ENCODE measurements at places on chromosomes 3 and 15.

- no peak for DNase-seq
These were observed 182.9 kb downstream of the AKAP13 start for GRCh38 chr15:85563328-85563727.

- DNase-seq, result peak; percentile 77
These were observed 16.9 kb downstream of the MRPL46 start for GRCh38 chr15:88450125-88450798.

- no peak for DNase-seq
These were observed 202.5 kb upstream of the TLE3 start for GRCh38 chr15:70299931-70300869.

DNA sequence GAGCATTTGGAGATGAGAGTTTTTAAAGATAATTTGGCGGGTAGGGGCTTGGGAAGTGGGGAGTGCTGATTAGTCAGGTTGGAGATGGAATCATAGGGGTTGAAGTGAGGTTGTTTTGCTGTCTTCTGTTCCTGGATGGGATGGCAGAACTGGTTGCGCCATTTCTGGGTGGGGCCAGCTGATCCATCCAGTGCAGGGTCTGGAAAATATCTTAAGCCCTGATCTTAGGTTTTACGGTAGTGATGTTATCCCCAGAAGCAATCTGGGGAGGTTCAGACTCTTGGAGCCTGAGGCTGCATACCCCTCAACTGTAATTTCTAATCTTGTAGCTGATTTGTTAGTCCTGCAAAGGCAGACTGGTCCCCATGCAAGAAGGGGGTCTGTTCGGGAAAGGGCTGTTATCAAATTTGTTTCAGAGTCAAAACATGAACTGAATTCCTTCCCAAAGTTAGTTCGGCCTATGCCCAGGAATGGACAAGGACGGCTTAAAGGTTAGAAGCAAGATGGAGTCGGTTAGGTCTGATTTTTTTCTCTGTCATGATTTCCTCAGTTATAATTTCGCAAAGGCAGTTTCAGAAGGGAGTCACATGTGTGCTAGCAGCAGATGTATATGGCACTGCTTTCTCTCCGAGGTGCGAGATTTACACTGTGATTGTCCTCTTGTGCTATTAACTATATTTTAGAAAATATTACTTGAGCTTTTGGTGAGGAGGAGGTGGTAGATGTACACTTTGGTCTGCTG lies 540.4 kb downstream of the EDEM1 start:
- no peak for DNase-seq

DNA sequence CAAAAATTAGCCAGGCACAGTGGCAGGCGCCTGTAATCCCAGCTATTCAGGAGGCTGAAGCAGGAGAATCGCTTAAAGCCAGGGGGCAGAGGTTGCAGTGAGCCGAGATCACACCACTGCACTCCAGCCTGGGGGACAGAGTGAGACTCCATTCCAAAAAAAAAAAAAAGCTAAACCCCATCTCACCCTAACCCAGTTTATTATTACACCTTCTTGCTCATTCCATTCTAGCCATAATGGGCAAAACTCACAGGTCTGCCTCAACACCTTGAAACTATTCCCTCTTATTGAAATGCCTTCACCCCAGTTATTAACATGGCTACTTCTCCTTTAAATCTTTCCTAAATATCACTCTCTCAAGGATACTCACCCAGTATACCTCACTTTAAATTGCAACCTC lies 4.1 kb downstream of the SETD2 start:
- DNase-seq, result no peak

DNA sequence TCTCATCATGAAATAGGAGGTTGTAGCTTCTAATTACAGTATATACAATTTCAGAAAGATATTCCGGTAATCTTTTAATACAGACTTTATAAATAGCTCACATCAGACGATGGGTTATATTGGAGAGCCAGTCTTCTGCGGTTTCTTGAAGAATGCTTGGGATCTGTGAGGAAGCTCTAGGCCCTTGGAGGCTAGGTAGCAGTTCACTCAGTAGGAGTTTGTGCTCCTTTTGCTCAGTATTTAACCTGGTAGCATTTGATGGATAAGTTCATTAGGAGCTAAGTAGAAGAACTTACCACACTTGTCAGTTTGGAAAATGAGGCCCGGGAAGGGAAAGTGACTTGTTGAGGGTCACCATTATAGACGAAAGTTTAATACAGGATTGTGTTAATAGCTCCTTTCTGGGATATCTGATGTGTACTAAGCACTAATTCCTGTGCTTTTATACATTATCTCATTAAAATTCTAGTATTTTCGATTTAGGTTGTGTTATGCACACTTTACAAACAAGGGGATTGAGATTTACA lies 2.8 kb downstream of the FNDC3B start:
- no peak for DNase-seq

DNA sequence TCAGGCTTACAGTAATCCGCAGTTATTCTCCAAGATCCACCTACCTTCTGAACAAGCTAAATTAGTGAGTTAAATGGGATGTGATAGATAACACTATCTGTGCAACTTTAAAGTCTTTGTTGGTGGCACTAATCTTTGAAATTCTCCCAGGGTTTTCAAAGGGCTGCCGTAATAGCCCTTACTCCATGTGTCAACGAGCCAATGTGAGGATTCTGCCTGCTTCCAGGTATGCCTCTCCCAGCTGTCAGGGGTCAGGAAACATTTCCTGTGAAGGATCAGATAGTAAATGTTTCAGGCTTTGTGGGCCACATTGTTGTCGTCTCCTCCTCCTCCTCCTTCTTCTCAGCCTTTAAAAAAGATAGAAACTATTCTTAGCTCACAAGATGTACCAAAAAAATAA lies 20.2 kb upstream of the SCN5A start:
- DNase-seq, result no peak

GRCh38 chr3:153901152-153901551 lies 220.0 kb upstream of the ARHGEF26 start:
- no peak for DNase-seq

- DNase-seq, result no peak
These were observed 6.7 kb upstream of the LINGO1 start for GRCh38 chr15:77639431-77639830.

- DNase-seq, result no peak
These were observed 831.5 kb upstream of the NR2F2 start for GRCh38 chr15:95498961-95499360.

- no peak for DNase-seq
These were observed 355 bp downstream of the FBXW12 start for GRCh38 chr3:48372377-48372770.

- DNase-seq, result no peak
These were observed 42.3 kb downstream of the FSD2 start for GRCh38 chr15:82763361-82764116.

GRCh38 chr3:112377568-112378071 lies 44.7 kb downstream of the CD200 start:
- DNase-seq, result no peak

DNA sequence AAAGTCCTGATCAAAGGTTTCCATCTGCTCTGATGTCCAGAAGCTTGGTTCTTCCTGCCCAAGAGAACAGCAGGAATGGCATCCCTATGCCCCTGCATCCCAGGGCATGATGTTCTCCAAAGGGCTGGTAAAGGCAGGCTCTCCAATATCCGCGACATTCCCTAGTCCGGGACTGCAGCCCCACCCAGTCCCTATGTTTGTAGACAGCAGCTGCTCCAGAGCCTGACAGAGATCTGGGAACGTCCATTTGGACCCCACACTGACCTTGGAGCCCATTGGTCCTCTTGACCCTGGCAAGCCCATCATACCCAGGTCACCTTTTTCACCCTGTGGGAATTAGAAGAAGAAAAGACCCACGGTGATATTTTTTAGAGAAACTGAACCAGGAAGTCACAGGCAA lies 46.3 kb downstream of the COLQ start:
- DNase-seq, result no peak

- no peak for DNase-seq
These were observed 103.0 kb upstream of the ARHGEF26 start for GRCh38 chr3:154018100-154018696.

GRCh38 chr15:36826948-36827347 lies 247.5 kb downstream of the CDIN1 start:
- DNase-seq, result no peak

GRCh38 chr3:18124501-18124900 lies 300.6 kb downstream of the SATB1 start:
- DNase-seq, result no peak

DNA sequence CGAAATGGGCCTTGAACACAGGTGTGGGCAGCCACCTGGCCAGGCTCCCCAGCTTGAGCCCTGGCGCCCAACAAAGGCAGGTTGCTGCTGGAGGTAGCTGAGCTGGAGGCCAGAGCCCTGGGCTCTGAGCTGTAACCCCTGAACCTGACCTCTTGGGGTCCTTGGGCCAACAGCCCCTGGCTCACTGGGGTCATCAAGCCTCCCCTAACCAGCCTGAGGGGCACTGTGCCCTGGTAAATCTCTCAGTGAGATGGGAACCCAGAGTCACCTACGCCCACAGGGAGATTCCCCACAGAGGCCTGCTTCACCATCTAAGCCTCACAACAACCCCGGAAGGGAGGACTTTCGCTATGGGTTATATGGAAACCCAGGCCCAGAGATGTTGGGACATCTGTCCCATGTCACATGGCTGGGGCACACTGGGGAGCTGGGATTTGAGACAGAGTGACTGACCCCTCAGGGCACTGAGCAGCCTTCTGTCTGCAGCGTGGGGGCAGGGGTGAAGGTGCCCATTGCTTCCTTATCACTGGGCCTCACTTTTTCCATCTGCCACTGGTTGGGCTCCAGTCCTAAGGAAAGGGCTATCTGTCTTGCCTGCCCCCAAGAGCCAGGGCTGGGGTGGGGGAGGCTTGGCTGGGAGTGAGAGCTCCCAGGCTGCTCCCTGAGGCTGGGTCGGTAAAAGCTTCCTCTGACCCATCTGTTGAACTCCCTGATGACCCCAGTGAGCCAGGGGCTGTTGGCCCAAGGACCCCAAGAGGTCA lies 59.1 kb downstream of the IQSEC1 start:
- no peak for DNase-seq

GRCh38 chr3:167739190-167739810 lies 3.8 kb downstream of the SERPINI1 start:
- peak; percentile 20 for DNase-seq

- DNase-seq, result no peak
These were observed 45.8 kb downstream of the ADPGK start for GRCh38 chr15:72737723-72738122.

- DNase-seq, result no peak
These were observed 4.5 kb downstream of the ADGRG7 start for GRCh38 chr3:100613721-100614390.

DNA sequence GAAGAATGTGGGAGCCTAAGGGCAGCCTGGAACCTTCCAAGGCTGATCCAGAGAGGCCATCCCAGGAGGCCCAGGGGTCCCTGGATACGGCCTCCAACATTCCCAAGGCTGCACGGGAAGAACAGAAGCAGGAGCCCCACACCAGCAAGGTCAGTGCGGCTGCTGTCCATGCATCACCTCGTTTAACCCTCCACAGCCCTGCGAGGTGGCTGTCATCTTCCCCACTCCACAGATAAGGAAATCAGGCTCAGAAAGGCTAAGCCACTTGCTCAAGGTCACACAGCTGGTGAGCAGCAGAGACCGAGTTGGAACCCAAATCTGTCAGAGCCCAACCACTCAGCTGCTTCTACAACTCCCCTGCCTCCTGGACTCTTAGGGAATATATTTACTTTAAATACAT lies 21.6 kb downstream of the SEMA7A start:
- no peak for DNase-seq

DNA sequence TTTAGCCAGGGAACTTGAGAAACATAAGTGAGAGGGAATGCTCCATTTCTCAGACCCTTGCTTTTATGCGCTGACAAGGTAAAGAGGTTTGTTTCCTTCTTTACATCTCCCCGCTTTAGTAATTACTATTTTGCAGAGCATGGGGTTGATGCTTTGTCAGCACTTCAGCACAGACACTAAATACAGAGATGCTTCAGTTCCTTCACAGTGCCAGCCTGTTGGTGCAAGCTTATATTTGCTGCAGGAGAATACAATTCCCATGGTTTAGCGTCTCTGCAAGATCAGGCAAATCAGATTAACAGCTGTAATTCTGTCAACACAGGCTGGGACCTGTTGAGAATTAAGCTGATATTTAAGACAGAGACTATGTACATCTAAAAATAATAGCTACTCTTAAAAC lies 2.9 kb downstream of the FMN1 start:
- no peak for DNase-seq

DNA sequence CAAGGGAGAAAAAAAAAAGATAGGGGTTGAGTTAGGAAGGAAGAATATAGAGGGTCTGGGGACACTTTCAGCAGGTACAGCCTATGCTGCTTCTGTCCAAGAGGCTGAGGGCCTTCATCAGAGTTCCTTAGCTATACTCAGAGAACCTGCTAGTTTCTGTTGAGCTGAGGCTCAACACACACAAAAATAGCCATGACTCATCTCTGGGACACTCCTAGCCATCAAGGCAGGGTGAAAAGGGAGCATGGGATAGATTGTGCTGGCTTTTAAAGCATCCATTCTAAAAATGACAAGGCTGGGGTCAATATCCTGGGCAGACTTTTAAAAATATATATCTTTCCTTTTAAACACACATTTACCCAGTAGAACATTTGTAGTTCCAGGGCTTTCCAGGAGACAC lies 2.8 kb upstream of the RTP2 start:
- DNase-seq, result no peak
